ENCODE measurements at places on chromosomes 12 and 14. TPM values are rescaled to one million over a fixed set of nuclear protein-coding genes. Genes with fewer than 3 reads are reported as not detected.

The SYNDIG1L gene
- 0.19 TPM for polyA plus RNA-seq

- DNase-seq = no peak
These were observed 543.2 kb upstream of the TBX3 start for GRCh38 chr12:115227137-115227615.

DNA sequence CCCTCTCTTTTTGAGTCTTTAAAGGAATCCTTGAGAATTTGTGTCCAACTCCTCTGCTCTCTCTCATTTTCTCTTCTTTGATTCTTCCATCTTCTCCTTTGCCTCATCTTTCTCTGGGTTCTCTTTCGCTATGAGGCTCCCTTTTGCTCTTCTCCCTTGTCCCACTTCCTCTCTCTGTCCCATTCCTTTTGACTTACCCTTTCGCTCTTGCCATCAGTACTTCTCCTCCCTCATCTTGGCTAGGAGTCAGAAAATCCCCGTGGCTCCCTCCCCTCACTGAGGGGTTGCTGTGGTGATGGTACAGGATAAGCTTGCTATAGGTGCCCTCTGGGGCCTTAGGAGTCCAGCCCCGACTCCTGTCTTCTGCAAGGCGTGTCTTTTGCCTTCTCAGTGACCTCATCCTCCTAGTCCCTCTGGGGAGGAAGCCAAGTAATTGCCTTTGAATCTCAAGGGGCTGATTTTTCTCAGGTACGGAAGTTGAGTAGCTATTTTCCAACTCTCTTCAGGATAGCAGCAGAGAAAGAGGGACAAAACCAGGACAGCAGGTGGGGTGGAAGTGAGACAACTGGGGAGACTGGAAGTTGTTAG, 6.4 kb downstream of the PDE1B start:
- DNase-seq = no peak

DNA sequence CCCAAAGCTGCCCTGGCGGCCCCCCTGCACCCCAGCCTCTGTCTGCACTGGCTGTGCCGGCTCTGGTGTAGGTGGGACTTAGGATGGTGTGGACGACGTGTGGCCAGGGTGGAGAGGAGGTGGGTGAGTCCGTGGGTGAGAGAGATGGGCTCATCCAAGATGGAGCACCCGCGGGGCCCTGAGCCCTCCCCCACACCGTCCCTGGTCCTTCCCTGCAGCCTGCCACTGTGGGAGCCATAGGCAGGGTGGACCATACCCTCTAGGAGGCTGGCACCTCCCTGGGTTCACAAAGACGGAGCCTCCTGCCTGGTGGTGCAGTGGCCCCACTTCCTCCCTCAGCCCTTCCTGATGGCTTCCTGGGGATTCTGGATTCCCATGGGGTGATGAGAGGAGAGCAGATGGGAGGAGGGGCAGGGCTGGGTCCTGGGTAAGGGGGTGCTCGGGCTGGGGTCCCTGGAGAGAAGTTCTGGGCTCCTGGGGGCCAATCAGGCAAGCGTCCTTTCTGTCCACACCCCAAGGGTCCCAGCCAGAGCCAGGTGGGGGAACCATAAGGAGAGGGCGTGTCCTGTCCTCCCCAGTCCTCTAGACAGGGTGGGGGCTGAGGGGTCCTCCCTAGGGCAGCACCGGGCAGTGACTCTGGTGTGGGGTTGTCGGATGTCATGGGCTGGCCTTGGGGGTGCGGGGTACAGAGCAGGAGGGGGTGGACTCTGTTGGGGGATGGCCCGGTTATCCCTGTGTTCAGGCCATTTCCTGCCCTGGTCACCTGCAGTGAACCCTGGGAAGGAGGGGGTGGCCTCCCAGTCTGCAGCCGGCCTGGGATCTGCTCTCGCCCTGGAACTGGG, 384.8 kb downstream of the TMEM121 start:
- no peak for DNase-seq

DNA sequence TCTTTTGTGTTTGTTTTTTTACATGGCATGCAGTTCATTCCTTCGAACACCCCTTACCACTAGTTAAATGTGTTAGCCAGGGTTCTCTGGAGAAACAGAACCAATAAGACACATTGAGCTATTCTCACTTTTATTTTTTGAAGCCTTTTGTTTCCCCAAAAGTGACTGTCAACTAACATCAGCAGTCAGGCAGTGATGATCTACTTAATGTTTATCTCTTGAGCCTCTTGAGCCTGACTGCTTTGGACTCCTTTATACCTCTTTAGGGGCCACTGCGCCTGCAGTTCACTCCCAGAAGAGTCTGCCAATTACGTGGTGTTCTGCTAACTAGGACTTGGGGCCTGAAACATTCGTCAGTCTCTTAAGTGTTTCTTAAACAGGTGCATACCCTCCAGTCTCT, 163.7 kb upstream of the FLRT2 start:
- no peak for DNase-seq

DNA sequence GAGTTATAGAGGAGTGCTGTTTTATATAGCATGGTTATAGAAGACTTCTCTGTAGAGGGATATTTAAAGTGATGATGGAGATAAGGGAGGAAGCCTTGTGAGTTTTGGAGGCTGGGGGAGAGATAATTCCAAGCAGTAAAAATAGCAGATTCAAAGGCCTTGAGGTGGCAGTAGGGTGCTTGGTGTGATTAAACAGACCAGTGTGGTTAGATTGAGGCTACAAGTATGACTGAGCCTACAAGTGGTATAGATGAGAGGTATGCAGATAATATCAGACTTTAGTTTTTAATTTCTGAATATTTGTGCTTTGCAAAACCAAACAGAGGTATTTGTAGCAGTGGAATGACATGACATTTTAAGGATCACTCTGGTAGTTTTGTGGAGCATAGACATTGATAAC, 20.3 kb downstream of the FANCM start:
- no peak for DNase-seq

GRCh38 chr14:90730206-90730766, 85.9 kb downstream of the TTC7B start:
- DNase-seq = no peak

The HEATR5A gene
- 18.6 TPM for polyA plus RNA-seq

Measured in renal cortex interstitium (tissue), 15 donors.